ENCODE measurements at places on chromosomes 5 and 9. TPM values are rescaled to one million over a fixed set of nuclear protein-coding genes. Genes with fewer than 3 reads are reported as not detected.

- DNase-seq: no peak
Measured at GRCh38 chr9:86876621-86877196, 70.6 kb downstream of the GAS1 start.

DNA sequence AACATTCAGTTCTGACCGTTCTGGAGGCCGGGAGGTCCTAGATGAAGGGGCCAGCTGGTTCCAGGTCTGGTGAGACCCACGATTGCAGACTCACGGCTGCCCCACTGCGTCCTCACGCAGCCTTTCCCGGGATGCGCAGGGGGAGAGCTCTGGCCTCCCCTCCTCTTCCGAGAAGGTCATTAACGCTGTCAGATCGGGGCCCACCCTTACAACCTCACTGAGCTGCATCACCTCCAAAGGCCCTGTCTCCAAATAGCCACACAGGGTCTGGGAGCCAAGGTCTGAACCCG, 66.6 kb upstream of the PPP1R26 start:
- DNase-seq: no peak

UTP15 gene
- total RNA-seq: 27.6 TPM

GRCh38 chr5:97628807-97629206, 445.8 kb upstream of the RIOK2 start:
- DNase-seq: no peak

TUSC1 gene
- 15.1 TPM for total RNA-seq

ABCA1 gene
- total RNA-seq: 2.3 TPM

SPINK13 gene
- not detected for total RNA-seq

DNA sequence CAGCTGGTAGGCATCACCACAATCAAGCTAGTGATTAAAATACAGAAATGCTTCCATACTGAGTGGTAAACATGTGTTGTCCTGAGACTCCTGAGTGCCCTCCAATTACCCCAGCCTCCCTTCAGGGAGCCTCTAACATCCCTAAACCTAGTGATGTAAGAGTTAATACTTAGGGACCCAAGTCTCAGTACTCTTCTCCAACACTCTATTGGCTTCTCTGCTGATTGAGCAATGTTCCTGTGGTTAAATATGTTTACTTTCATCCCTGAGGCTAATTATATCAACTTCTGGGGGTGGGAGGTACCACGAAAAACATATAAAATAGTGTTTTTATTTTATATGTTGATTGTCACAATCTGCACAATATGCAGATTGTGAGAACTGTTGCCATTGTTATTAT, 5.0 kb downstream of the GRXCR2 start:
- no peak for DNase-seq

DNA sequence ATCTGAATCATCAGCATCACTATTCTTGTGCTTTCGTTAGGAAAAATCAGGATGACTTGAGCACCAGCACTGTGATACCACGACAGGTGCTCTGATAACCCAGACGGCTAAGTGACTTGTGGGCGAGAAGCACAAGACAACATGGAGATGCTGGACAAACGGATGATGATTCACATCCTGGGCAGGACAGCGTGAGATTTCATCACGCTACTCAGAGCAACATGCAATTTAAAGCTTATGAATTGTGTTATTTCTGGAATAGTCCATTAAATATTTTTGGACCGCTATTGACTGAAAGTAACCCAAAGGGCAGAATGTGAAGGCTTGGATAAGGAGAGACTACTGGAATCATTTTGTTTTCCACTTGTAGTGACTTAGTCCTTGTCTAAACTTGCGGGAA, 114.8 kb upstream of the DAPK1 start:
- no peak for DNase-seq

GRCh38 chr5:61866930-61867329, 439.1 kb upstream of the KIF2A start:
- DNase-seq: peak; percentile 66

MLANA gene
- not detected for total RNA-seq

DNA sequence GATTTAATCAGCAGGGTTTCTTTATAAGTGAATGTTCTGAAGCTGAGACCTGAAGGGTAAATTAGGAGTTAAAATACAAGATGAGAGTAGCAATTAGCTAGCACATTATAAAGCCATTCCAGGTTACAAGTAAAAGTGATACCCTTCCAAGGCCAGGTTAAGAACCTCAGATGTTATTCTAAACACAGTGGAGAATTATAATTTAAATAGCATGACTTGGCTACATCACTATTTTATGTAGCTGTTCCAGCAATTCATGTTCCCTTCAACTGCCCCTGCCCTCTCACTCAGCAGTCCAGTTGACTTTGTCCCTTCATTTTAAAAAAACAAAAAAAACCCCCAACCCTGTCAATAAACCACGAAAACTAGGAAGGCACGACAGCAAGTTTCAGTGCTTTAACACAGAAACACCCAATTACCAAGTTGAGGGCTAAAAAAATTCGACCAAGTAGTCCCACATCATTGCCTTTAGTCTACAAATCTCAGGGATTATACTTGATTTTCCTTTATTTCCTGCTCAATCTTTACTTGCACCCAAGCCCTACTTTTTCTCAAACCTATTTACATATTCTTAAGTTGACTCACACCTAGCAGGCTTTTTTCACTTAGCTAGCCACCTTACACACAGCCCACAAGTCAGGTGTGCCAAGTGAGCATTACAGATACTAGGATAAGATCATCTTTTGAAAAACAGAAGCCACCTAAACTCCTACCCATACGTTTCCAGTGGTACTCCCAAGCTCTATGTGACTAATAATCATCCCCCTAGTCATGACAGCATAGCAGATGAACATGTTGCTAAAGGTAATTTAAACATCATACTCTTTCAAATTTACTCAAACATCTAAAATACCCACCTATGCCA, 3.4 kb downstream of the RPL37 start:
- no peak for DNase-seq

- no peak for DNase-seq
Measured at GRCh38 chr5:76190356-76190755, 107.2 kb downstream of the SV2C start.

GRCh38 chr9:21502586-21502985, 20.5 kb upstream of the IFNE start:
- DNase-seq: no peak

GRCh38 chr9:4904322-4905134, 80.5 kb upstream of the JAK2 start:
- DNase-seq: peak; percentile 89

GRCh38 chr5:150469718-150470469, 20.4 kb upstream of the RPS14 start:
- peak; percentile 89 for DNase-seq

SLC6A7 gene
- 0.35 TPM for total RNA-seq

DNA sequence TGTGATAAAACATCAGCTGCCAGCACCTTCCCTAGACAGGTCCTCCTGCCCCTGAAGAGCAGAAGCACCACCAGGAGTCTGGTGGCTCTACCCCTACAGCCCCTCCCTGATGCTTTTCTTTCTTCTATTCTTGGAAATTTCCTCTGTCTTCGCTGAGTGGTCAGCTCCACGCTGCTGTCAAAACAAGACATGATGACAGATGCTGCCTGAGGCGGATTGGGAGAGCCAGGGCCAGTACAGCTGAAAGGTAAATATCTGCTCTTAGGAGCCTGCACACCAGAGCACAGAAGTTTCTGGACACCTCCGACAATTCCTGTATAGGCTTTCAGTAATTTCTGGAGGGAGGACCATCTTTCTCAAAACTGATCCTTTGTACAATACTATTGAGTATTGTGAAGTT, 4.7 kb upstream of the OR1Q1 start:
- peak; percentile 16 for DNase-seq

GRCh38 chr9:34611251-34611810, 566 bp downstream of the RPP25L start:
- DNase-seq: no peak

- no peak for DNase-seq
Measured at GRCh38 chr9:123109540-123110279, 76.2 kb downstream of the GPR21 start.

STK32A gene
- total RNA-seq: 0.92 TPM

AUH gene
- total RNA-seq: 32.3 TPM

DNA sequence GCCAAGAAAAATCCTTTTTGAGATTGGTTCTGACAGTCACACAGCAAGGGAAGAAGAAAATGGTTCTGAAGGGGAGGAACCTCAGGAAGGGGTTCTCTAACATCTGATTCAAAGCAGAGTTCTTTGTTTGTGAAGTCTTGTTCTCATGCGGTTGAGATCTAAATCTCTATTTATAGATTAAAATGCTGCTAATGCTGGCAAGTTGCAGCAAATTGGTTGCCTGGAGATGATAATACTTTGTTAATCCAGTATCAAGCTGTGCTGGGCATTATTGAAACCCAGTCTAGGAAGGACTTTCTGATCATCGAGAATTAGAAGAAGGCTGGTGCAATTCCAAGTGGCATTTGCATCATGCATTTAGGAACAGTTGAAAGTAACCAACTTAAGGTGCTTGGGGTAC, 34.0 kb upstream of the SLC28A3 start:
- no peak for DNase-seq

DNA sequence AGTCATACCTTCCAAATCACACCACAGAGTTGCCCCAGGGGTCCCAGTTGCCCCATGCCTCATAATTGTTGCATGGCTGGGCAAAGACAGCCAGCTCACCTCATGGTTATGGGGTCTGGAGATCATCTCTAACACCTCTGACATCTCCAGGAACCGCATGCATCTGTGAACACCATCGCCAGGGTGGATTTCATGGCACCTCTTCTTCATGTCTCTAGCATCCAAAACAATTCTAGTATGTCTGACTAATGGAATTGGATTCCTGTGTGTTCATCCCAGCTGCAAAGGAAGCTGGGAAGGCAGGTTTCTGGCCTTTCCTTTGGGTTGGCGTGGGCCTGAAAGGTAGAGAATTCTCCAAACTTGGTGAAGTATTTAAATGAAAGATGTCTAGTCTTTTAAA, 122.3 kb upstream of the ABCA1 start:
- peak; percentile 3 for DNase-seq

DNA sequence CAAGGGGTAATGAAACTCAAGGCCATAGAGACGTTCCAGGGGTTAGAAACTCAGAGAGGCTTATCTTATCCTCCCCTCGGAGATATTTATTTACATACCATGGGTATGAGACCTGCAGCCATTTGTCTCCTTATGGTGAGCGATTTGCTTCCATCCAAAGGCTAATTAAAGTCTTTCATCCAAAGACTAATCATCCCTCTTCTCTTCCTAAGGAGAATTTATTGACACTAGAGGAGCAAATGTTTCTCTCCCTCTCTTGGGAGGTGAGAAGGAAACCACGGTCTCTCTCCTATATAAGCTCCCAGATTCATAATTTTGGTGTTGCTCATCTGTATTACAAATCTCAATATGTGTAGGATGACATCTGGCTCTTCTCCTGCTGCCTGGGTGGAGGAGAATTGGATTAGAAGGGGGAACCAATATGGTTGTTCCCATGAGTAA, 31.0 kb upstream of the RPS23 start:
- DNase-seq: no peak

DNA sequence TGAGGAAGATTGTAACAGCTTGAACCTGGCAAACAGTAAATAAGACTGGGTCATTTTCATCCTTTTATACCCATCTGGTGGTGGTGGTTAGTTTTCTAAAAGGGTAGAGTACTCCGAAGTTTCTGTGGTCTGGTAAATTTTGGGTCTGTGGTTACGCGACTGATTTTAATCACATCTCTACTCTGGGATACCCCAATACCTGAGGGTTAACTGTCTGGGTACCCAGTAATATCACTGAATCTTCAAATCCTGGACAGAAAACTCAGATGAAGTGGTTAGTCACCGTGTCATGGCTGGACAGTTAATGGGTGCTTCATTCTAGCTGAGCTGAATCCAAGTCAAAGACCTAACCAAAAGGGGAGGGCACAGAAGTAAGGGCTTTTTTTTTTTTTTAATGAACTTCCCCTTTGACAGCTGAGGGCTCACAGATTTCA, 474.2 kb downstream of the GADD45G start:
- no peak for DNase-seq

GRCh38 chr5:164578911-164579310, 1073.5 kb downstream of the MAT2B start:
- DNase-seq: no peak

DNA sequence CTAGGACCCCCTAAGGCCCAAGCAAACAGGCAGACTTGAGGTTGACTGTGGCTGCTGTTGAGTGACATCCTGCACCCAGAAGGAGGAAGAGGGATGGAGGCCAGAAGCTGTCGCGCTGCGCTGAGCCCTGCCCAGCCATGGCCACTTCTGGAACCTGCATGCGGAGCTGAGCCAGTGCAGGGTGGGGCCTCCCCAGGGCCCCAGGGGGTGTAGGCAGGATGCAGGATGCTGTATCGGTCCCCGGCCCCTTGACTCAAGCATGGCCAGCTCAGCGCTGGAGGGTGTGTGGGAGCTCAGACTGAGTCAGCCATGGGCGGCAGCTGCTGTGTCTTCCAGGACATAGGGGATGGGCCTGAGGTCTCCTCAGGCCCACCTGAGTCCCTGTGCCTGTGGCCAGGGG, 26.9 kb downstream of the GLT6D1 start:
- DNase-seq: peak; percentile 35

DNA sequence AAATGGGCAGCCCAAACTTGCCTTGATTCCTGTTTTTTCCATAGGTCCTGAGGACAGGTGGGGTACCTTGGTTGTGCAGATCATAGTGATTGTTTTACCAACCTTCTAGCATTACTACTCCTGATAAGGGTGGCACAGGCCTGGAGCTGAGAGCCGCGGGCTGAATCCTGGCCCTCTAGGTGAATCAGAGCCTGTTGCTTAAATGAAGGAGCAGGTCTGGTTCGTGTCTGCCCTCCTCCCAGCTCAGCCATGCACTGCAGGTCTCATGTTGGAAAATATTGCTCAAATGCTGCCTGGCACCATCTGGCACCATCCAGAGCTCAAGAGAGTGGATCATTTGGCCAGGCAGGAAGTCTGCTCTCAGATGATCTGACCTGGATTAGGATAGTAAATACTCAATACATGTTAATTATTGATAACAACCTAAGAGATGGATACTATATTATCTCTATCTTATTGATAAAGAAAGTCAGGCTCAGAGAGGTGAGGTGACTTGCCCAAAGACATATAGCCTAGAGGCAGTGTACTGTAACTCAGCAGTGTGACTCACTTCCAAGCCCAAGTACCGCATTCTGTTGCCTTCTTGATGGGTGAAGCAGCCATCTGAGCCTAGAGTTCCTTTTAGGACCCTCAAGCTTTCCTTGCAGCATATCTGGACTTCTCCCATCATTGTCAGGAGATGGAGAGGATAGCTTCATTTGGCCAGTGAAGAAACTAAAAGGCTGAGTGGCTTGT, 104.3 kb upstream of the PITX1 start:
- DNase-seq: peak; percentile 54
